ENCODE measurements at places on chromosomes 16 and 17.

DNA sequence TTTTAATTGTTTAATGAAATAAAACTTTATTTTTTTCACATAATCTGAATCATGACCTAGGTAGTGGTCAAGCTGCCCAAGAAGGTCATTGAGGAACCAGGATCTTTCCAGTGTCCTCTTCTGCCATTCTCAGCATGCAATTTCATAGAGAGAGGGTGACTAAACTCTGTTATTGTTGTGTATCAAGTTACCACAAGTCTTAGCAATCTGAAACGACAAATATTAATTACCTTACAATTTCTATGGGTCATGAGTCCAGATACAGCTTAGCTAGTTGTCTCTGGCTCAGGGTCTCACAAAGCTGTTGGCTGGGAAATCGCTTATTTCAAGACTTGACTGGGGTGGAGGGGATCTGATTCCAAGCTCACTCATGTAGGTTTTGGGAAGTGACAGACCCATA lies 37.6 kb downstream of the FTO start:
- no peak for DNase-seq

GRCh38 chr17:55466671-55467070 lies 44.6 kb downstream of the SMIM36 start:
- no peak for DNase-seq

DNA sequence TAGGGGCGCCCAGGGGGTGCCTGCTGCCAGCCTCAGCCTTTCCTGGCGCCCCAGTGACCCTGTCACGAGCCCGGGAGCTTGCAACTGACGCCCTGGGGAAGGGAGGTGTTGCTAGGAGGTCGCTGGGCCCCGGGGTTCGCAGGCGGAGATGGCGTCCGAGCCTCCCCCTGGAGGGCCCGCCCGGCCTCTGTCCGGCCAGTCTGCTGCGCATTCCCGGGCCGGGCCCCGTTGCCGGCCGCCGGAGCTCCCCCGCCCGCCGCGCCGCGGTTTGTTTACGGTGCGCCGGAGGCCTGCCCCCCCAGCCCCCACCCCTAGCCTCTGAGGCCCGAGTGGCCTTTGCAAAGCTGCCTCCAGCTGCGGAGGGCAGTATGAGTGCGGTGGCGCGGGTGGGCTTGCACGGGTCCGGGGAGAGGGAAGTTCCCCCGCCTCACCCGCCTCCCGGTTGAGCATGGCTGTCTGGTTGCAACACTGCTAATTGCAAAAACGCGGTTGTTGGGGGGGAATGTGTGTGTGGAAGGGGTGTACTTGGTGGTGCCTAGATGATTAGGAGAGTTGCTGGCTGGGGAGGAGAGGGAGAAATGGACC lies 514 bp downstream of the THRA start:
- DNase-seq: no peak

DNA sequence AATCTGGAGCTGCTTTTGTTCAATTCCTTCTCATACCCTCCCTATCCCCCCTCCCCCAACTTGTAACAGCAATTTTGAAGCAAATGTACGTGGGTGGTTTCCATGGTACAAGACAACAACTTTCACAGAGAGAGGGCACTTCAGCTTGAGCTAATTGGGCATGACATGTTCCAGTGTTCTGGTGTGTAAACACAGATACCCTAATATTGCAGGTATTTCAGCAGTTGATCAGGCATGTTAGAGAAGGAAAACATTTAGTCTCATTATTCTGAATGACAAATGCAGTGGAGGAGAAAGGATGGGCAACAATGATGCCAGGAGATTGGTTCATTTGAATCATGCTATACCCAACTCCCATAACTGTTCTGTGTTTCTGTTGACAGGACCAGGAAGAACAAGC lies 137.5 kb downstream of the TRIM37 start:
- DNase-seq: no peak

- DNase-seq: no peak
Observed at GRCh38 chr16:23557779-23558702, 514 bp downstream of the UBFD1 start.
